ENCODE measurements at places on chromosomes 3 and 15.

GRCh38 chr3:77536038-77536775, 496.3 kb downstream of the ROBO2 start:
- DNase-seq: no peak

DNA sequence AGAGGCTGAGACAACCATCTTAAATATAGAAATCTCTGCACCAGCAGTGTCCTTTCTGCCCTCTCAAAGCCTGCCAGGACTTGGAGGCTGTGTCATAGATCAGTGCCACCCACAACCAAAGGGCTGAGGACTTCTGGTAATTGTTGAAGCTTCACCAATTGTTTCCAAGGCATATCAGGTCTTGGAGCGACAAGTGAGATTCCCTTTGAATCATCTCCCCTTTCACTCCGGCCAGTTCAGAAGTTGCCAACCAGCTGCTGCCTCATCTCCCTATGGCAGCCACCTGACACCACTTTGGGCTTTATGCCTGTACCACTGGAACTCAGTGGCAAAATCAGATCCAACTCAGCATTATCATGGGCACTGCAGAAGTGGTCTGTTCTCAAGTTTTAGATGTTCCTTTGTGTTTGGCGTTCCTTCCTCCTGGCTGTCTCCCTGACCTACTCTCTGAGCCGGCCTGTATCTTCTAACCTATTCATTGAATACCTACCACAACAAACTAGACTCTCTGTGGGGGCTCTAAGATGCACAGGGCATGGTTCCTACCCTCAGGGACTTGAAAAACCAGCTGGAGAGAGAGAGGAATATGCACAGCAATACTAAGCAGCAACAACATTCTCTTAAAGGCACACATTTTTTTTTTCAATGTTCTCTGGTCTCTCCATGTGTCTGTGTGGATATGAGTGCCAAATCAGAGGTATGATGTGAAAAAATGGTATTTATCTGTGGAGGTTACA, 90.8 kb upstream of the PFN2 start:
- no peak for DNase-seq

DNA sequence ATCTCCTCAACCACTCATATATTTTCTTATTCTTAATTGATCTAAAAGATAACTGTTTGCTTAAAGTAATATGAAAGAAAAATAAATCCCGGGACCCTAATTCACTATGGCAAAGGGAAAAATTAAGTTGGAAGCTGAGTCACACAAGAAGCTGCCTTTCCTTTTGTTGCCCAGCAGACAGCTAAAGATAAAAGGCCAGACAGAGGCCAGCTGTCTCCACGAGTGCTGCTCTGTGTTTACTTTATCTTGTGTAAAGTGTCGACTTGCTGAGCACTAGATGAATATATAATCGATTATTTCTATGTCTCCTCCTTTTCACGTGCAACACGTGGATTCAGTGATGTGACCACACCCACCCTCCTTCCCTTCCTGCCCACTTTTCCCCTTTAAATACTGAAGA, 52.8 kb upstream of the NSMCE3 start:
- DNase-seq: no peak

GRCh38 chr3:125080077-125080476, 24.3 kb upstream of the HEG1 start:
- no peak for DNase-seq

DNA sequence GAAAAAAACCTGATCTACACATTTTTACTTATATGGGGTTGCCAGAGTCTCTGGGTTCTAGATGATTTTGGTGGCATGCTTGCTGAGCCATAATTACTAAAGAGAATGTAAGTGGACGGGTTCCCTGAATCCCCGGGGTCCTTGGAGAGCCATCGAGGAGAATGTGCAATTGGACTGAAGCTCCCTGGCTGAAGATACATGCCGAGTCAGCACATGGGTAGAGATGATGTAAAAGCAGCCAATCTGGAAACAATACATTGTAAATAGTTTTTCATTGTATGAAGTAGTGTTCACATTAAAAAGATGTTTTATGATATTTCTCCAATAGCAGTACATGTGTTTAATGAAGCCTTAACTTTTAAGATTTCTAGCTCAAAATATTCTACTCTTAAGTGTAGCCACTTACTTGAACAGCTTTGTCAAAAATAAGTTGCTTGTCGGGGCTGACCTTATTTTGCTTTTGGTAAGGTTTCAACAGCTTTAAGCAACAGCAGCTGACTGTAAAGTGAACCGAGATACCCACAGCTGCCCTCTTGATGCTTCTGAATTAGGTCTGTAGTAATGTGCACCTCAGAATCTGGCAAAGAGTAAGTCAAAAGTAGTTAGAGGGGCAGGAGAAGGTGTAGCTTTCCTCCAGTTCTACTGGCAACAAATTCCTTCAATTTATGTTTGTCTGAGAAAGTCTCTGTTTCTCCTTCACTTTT, 205.7 kb downstream of the PLCL2 start:
- DNase-seq: no peak

GRCh38 chr3:73451301-73451944, 173.3 kb downstream of the PDZRN3 start:
- DNase-seq: no peak

- no peak for DNase-seq
These were observed 17.5 kb downstream of the TMEM207 start for GRCh38 chr3:190432216-190432615.

GRCh38 chr3:73255609-73256029, 194.2 kb downstream of the EBLN2 start:
- peak; percentile 72 for DNase-seq

DNA sequence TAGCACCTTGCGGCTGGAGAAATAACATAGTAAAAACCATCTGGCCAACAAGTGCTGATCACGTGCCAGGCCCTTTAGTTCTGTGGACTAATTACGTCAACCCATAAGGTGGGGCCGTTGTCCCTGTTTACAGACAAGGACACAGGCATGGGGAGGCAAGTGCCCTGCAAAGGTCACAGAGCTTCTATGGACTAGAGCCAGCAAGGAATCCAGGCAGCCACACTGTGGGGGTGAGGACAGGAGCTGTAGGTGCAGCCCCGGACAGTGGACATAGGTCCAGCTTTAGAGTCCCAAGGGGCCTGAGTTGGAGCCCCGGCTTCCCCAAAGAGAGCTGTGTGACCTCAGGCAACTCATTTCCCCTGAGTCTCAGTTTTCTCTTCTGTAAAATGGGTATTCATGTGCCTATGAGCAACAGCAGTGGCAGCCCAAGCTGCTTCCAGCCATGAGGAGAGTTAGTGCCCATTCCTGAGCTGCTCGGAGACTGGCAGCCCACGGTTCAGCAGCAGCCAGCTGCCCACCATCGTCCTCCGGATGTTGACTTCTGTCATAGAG, 13.9 kb downstream of the CHST13 start:
- peak; percentile 10 for DNase-seq

GRCh38 chr3:104297617-104298016, 1069.1 kb upstream of the ALCAM start:
- DNase-seq: no peak

DNA sequence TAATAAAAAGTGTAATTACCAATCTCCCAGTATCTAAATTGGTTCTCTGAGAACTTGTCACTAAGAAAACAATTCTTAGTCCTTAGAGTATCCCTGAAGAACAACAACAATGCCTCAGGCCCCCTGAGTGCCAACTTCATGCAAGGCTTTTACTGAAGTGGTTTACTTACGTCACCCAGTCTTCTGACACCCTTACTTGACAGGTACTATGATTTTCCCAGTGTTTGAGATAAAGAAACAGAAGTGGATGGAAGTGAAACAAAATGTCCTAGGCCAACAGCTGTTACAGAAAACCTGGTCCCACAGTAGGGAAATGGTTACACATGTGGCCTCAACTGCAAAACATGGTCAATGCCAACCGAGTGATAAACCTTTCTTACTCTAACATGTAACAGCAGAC, 331.1 kb downstream of the FOXP1 start:
- no peak for DNase-seq

- no peak for DNase-seq
These were observed 94.8 kb downstream of the GBE1 start for GRCh38 chr3:81666502-81667121.

- no peak for DNase-seq
These were observed 393.3 kb downstream of the CACNA2D3 start for GRCh38 chr3:54515441-54516213.

DNA sequence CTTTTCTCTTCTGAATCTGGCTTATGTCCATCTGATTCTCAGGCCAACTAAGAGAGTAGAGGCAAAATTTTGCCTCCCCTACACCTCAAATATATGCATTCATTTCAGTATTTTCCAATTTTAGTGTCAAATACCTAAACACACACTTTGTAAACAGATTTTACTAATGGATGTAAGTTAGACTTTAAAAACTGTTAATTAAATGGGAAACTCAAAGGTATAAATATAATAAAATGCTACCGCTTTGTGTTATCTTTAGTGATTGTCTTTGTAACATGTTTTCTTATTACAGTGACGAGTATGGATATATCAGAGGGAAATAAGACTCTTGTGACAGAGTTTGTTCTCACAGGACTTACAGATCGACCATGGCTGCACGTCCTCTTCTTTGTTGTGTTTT, at the start of gene OR5AC2:
OR5AC2 (plus strand) TSS at position 301 of the 400 bp plus-strand sequence; CDS start at position 301, 0 bp downstream.
- no peak for DNase-seq

DNA sequence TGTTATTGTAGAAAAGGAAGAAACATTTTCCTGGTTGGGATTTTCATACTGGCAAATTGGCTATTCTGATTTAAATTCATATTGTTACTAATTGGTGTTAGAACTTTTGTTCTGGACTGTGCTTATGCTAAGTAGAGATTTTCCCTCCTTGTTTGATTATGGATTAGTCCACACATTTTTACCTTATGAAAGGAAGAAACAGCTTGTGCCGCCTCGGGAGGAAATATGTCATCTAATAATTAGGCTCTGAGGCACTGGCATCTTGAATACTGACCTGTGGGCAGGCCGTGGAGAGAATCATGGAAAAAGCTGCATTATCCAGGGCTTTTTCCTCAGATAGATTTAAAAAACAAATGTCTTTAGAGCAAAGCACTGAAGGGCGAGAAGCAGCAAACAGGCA, 344.3 kb upstream of the TBL1XR1 start:
- DNase-seq: no peak

DNA sequence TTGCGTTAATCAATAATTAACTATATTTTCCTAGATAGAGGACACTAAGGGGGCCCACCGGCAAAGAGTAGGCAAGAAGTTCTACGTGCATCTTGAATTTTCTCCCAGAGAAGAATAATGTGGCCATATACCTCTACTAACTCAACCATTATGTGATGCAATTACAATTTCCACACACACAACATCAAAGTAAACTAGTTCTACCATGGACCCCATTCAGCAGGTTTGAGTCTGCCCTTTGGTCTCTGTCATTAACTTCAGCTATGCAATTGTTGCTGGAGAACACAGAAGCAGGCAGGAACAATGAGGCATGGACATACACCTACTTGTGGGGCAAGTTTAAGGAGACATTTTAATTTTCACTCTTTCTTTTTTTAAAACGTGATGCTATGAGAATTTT, 705.9 kb downstream of the PDCD6IP start:
- no peak for DNase-seq

DNA sequence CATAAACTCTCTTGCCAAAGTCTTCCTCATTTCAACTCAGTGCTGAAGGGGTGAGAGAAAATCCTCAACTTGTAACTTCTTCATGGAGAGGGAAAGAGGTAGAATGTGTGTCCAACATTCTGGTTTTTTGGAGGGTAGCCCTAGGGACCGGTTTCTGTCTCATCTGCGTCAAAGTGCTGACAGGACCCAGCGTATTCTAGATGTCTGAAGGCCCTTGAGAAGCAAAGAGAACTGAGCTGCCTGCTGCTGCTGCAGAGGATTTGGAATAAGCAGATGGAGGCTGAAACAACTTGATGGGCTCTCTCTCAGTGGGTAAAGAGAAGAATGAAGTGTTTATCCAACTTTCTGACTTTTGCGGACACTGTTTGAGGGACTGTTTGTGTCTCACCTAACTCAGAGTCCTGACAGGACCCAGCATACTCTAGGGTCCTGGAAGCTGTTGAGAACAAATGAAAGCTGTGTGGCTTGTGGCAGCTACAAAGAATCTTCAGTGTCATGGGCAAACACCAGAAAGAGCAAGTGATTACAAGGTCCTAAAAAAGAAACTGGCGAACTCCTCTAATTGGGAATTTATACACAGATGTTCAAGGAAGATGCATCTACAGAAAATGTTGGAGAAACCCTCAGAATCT, 174.4 kb downstream of the SI start:
- no peak for DNase-seq

DNA sequence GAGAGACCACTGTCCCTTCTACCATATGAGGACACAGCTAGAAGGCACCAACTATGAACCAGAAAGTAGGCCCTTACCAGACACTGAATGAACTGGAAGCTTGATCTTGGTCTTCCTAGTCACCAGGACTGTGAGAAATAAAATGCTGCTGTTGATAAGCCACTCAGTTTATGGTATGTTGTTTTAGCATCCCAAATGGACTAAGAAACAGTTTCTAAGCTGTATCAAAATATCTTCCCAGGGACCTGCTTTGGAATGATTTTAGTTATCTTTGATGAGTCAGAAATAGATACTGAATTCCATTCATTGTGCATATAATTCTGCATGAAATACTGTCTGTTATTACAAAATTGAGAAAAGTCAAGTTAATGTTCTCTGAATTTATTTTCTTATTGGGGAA, 18.6 kb downstream of the WDR76 start:
- no peak for DNase-seq

- DNase-seq: no peak
These were observed 48.0 kb upstream of the C15orf39 start for GRCh38 chr15:75153565-75154276.

DNA sequence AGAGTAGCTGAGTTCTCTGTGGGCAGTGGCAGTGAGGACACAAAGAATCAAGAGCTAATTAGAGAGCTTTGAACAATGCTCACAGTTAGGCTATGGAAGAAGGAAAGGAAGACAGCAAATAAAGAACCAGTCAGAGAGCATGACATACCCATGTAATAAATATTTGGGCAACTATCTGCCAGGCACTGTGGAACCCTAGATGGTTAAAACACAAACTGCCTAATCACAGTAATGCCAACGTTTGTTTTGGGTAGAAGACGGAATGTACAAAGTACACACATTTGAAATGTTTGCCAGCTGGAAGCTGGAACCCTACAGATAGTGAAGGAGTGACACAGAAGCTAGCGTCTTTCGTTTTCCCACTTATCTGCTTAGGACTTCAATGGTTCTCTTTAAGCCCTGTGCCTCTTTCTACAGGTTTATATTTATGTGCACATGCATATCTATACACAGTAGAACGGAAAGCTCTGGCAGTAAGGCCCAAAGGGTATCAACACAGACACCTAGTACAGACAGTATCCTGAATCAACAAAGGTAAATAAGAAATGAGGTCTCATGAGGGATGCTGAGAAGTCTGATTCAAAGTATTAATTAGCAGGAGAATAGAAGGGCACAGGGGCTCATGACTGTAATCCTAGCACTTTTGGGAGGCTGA, 44.6 kb downstream of the ANKRD28 start:
- DNase-seq: no peak
